Osteocyte (in vitro differentiated cells): ENCODE measurements at places on chromosomes 6 and 20. TPM values are rescaled to one million over a fixed set of nuclear protein-coding genes. Genes with fewer than 3 reads are reported as not detected.

LPIN3 gene
- total RNA-seq, result 2.9 and 3.2 TPM in 2 replicates

TFAP2B gene
- total RNA-seq, result 26.4 and 27.5 TPM in 2 replicates

DNA sequence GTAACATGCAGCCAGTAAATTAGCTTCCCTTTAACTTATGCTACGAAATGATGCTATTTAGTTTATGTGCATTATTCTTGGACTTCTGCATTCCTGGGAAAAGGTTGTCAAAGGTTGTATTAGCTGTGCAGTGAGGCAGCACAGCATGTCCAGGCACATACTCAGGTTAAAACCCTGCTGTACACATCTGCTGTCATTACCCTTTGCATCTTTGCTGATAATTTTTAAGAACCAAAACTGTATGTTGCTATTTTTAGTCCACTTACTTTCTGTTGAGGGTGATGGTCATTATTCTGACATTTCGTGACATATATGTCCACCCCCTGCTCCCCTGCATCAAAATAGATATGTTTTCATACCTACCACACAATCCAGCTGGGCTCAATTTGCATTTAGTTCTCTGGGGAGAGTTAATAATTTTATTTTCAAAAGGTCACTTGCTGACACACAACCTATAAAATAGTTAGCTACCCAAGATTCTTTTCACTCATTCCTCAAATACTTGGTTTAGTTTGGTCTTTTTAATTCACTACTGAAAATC is 142.5 kb upstream of the SPACA1 start:
- H3K27me3 ChIP-seq, result peaks cover 20% of the 10 kb centered on the region
- H3K27ac ChIP-seq, result no peak overlapping the region
- no peak for DNase-seq
- H3K36me3 ChIP-seq, result no peaks in the 10 kb centered on the region
- no peak overlapping the region for H3K4me3 ChIP-seq

GRCh38 chr20:41135187-41135887 is 2.0 kb upstream of the PLCG1 start:
- no peak overlapping the region for H3K27ac ChIP-seq
- H3K36me3 ChIP-seq, result no peaks in the 10 kb centered on the region

GRCh38 chr6:139640448-139640847 is 266.0 kb upstream of the CITED2 start:
- no peaks in the 10 kb centered on the region for H3K36me3 ChIP-seq
- peak overlapping the region; percentile 7 for H3K27ac ChIP-seq
- H3K27me3 ChIP-seq, result no peaks in the 10 kb centered on the region
- peaks cover 31% of the 10 kb centered on the region for H3K4me1 ChIP-seq
- H3K4me3 ChIP-seq, result no peak overlapping the region
- no peak for DNase-seq

GRCh38 chr6:29656157-29656556 is 735 bp upstream of the MOG start:
- H3K4me3 ChIP-seq, result no peak overlapping the region
- peaks cover 14% of the 10 kb centered on the region for H3K27me3 ChIP-seq
- no peak overlapping the region for H3K27ac ChIP-seq
- no peak for DNase-seq
